ENCODE measurements at places on chromosomes 6 and 20.

- DNase-seq = no peak
Measured at GRCh38 chr6:16718356-16718755, 42.9 kb downstream of the ATXN1 start.

DNA sequence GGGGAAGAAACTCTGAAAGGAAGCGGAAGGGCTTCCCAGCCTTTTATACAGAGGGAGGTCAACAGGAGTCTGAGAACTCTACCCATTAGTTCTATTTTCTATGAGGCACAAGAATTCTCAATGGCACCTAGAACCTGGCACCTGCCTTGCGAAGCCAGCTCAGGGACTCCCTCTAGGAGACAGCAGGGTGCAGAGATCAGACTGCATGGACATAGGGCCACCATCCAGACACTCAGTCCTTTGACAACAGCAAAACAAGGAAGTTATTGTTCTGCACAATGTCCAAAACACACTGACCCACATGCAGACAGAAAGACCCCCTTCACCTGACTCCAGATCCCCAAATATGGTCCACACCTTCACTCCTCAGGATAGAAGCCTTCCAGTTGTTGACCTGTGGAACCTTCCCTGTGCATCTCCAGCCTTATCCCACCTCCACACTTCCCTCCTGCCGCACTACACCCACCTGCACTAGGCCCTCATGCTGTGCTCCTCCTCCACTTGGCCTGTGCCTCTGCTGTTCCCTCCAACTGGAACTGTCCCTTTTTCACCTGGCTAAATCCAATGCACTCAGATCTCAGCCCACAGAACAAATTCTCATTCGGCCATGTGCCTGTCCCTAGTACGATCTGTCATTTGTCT lies 27.8 kb downstream of the ACSS1 start:
- no peak for DNase-seq

GRCh38 chr20:41173161-41173721 lies 35.9 kb downstream of the PLCG1 start:
- peak; percentile 59 for DNase-seq

DNA sequence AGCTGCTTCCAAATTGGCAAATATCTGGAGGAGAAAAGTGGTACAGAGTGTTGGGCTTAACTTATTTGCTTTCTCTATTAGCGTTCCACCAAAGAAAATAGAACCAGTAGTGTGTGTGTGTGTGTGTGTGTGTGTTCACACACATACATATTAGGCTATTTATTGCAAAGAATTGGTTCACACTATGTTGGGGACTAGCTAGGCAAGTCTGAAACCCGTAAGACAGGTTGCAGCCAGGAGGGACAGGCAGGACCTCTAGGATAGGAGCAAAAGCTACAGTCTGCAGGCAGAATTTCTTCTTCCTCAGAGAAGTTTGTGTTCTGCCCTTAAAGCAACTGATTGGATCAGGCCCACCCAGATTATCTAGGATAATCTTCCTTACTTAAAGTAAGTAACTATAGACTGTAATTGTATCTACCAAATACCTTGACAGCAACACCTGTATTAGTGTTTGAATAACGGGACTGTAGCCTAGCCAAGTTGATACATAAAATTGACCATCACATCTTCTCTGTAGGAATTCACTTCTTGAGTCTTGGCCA lies 12.8 kb downstream of the KCTD20 start:
- no peak for DNase-seq

DNA sequence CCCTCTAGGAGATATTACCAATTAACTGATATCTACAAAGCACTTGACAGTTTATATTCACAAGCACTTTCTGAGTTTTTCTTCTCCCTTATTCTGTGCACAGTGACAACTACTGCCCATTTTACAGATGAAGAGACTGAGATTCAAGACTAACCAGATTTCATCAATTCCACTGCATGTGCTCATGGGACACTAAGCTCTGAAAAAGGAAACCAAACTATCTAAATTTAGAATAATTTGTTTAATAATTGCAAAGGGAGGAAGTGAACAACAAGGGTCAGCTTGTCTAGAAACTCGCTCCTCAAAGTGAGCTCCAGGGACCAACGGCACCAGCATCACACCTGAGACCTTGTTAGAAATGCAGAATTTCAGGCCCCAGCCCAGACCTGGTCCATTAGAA lies 50.8 kb upstream of the MYLIP start:
- DNase-seq = no peak

- DNase-seq = no peak
Measured at GRCh38 chr6:105069821-105070445, 109.9 kb downstream of the POPDC3 start.

- DNase-seq = no peak
Measured at GRCh38 chr20:55143601-55144000, 668.2 kb downstream of the DOK5 start.

DNA sequence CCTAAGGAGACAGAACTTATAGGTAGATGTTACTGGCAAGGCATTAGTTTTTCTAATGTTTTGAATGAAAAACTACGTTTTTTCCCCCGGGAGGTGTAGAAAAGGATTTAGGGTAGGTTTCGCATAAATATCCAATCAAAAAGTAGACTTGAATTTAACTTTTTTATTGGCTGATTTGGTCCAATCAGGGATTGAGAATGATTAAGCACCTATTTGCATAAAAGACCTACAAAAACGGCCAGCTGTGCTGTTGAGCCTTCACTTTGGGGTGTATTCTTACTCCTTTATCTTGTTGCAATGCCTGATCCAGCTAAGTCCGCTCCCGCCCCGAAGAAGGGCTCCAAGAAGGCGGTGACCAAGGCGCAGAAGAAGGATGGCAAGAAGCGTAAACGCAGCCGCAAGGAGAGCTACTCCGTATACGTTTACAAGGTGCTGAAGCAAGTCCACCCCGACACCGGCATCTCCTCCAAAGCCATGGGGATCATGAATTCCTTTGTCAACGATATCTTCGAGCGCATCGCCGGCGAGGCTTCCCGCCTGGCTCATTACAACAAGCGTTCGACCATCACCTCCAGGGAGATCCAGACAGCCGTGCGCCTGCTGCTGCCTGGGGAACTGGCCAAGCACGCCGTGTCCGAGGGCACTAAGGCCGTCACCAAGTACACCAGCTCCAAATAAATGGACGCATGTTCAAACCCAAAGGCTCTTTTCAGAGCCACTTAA lies 113.5 kb upstream of the BTN3A2 start:
- DNase-seq = peak; percentile 69

DNA sequence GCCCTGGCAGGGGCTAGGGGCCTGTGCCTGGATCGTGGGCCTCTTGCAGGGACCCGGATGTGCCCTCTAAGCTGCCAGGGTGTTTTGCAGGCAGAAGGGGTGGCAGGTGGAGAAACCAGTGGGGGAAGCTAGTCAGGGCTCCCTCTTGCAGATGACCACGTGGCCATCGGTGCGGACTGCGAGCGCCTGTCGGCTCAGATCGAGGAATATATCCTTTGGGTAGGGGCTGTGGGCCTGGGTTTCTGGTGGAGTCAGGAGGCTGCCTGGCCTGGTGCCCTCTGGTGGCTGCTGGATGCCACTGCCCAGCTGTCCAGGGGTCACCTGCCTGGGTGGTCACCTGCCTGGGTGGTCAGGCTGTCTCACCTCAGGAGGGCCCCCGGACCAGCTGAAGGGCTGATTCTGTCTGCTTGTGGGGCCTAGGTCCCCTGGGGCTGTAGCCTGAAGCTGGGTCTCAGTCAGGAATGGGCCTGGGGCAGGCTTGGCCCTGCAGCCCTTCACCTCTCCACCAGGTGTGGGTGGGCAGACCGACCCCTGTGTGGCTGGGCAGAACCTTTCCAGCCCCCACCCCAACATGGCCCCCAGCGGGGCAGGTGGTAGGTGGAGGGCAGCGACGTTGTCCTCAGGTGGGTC lies 6.7 kb downstream of the TCEA2 start:
- DNase-seq = no peak

DNA sequence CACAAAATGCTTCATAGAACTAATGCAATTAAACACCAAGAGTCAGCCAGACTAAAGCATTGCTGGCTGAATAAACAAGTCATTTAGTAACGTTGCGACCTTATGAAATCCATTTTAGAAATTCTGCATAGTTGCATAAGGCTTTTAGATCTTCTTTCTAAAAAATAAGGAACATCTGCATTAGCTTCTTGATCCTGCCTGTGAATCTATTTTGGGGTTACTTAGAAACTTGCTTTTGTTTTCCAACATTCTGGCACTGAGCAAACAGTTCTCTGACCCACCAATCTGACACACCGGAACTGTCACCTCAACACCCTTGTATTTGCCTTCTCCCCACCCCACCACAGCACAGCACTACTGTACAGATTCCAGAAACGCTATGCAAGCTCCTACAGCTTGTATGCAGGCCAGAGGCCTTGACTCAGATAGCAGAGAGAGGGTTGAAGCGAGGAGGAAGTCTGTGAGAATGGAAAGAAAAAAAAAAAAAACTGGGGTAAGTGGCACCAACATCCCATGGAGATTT lies 55.0 kb downstream of the KIF13A start:
- DNase-seq = no peak

DNA sequence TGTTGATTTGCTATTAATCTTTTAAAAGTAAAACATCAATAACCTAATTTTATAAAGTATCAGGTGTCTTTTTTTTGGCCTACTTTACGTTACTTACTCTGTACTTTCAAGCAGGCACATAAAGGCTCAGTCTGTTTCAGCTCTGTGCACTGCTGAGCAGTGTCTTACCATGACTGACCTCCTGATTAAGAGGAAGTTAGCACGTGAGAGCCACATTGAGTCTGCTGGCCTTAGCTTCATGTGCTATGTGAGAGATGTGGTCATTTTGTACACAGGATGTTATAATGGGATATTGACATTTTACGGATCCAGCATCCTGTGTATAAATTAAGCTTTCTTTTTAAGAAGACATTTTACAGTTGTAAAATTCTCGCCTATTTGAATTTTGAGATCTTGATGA lies 31.9 kb downstream of the ARID1B start:
- DNase-seq = peak; percentile 31

GRCh38 chr20:33896509-33896908 lies 85.4 kb downstream of the CHMP4B start:
- DNase-seq = no peak

GRCh38 chr20:48690888-48691287 lies 136.9 kb downstream of the PREX1 start:
- DNase-seq = no peak

DNA sequence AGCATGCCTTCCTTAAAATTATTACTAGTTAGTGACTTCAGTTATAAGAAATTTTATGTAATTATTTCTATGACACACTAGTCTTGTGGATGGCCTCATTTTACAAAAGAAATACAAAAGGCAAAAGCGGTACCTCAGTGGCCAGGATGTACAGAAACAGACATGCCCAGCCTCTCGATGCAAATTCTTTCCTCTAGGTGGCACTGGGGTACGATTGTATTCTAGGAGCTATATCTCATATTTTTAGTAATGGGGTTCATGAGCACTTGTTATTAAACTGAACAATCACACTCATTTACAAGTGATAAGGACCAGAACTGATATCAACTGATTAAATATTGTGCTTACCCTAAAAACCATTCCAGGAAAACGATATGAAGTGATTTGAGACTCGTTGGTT lies 59.8 kb downstream of the SOD2 start:
- no peak for DNase-seq

DNA sequence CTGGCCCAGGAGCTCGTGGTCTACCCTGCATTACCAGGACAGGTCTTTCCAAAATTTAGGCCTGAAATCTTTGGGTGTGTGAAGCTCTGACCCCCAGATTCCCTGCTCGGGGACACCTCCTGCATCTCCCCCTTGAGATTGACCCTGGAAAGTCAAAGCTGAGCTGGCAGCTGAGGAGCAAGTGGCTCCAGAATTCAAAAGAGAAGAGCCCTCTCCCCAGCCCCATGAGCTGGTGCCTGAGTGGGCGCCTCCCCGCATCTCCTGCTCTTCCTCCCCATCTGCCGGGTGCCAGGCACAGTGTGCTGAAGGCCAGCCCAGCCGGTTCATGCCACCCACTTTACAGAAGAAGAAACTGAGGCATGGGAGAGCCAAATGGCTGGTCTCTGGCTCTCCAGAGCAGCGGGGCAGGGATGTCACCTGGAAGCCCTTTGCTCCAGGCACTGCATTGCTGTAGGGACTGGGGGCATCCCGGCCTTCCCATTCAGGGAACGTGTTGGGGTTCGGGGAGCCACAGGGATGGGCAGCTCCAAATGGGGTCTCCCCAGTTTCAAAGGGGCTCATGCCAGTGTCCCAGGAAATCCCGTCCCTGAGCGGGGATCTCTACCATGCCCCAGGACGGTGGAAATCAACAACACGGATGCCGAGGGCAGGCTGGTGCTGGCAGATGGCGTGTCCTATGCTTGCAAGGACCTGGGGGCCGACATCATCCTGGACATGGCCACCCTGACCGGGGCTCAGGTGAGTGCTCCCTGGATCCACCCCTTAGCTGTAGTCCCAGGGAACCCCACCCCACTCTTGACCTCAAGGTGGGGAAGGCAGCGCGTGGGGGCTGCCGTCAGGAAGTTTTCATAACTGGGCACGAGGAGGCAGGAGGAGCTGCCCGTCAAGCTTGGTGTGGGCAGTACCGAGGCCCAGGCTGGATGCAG lies 20.5 kb downstream of the NPEPL1 start:
- DNase-seq = no peak

DNA sequence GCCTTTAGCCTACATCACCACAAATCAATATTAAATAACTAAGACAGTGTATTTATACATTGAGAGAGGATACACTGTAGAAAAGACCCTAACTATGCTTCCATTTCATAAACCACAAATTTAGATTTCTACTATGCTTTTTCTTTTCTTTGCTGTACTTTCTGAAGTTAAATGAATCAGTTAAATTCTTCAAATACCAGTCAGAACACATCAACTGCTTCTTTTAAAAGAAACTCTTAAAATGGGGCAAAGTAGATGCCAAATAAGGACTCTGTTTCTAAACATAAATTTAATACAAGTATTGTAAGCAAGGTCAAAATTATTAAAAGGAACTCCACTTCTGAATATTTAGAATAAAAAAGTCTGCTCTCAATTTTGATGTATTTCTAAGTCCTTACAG lies 76.9 kb downstream of the GMDS start:
- no peak for DNase-seq

DNA sequence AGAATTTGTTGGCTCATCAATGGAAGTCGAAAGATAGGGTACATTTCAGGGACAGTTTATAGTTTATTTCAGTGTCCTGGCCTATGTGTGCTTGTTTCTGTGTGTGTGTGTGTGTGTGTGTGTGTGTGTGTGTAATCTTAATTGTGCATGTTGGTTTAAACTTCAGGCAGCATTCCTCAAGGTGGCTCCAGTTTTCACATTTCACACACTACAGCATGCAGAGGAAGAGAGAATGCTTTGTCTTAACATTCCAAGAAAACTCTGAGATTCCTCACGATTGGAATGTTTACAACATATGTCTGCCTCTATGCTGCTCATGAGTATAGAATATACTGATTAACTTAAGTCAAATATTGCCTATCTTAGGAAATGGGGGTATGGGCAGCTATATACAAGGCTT lies 332.6 kb upstream of the EPHA7 start:
- DNase-seq = no peak

- DNase-seq = no peak
Measured at GRCh38 chr6:122790028-122790422, 967 bp downstream of the SMPDL3A start.

GRCh38 chr6:49087369-49087768 lies 375.7 kb downstream of the MMUT start:
- DNase-seq = no peak

DNA sequence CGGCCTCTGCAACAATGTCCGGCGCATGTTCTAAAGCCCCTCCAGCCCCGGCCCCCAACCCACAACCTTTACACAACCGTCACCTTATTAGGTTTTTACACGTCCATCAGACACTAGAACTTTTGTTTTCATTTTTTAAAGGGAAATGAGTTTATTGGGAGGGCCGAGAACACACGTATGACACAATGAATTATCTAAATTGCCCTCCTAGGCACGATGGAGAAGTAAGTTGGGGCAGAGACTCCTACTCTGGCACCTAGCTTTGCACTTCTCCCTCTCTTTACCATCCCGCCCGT lies 1.2 kb upstream of the DLL1 start:
- peak; percentile 40 for DNase-seq

All from naive B cell (primary cell).